ENCODE measurements at places on chromosomes 2 and 18.

DNA sequence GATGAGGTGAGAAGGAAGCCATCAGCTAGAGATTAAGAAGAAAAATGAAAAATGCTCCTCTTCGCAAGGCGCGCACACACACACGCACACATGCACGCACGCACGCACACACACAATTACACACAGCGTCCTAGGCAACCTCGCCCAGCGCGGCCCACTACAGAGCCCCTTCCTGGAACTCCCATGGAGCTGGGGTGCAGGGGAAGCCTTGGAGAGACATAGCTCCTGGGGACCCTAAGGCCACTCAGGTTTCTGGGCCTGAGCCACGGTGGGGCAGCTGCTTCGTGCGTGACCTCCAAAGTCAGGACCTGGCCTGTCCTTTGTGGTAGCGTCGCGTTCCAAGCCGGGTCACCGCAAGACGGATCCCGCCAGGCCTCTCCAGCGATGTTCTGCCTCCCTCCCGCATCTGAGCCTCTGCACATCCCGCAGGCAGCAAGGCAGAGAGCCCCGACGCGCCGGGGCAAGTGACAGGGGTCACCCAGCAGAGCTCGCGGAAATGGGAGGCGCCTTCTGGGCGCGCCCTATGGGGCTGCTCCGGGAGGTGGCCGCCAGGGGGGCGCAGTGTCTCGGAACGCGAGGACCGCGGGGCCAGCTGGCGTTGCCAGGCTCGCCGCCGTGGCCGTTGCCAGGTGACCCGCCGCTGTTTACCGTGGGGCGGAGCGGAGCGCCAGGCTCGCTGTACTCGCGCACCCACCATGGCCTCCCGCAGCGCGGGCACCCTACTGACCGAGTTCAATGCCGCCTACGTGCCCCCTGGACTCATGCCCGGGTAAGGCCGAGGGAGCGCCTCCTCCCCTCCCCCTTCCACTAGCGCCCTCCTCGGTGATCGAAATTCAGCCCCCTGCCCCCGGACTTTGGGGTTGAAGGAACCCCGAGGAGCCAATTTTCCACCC, 79.0 kb downstream of the CIB4 start:
- peak; percentile 65 for DNase-seq

DNA sequence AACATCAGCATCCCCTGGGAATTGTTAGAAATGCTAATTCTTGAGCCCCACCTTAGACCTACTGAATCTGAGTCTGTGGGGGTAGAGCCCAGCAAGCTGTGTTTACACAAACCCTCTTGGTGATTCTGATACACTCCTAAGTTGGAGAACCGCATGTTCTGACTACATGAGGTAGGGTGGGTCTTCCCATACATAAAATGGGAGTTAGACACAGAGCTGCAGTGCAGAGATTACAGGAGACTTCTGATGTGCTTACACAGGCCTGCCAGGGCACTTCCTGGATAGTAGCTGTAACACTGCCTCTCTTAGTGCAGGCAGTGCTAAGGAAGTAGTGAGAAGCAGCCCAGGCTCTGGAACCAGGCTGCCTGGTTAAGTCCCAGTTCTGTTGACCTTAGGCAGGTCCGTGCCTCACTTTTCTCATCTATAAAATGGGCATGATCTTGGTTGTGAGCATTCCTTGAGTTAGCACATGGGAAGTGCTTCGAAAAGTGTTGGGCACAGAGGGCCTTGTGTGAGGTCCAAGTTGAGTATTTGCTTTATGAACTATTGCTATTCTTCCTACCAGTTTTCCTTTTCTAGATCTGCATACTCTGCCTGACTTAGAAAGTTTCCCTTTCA, 67.3 kb downstream of the GLI2 start:
- DNase-seq, result no peak

DNA sequence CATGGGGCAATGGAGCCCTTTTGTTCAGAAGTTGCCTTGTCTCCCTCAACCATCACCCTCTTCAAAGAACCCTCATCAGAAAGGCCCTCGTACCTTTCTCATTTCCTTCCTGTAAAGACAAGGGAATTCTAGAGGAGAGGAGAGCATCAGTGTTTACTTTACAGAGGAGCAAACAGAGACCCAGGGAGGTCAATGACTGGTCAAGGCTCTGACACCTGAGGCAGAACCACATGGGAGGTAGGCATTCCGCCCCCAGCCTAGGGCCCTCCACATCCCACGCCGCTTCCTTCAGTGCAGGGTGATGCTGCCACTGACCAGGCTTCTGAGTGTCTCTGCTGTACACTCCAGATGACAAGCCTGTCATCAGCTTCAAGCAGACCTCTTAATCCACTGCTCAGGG, 104.7 kb downstream of the NRP2 start:
- no peak for DNase-seq

- DNase-seq, result no peak
Measured at GRCh38 chr2:98037206-98037605, 41.5 kb upstream of the TMEM131 start.

- no peak for DNase-seq
Measured at GRCh38 chr2:9278439-9278838, 71.8 kb downstream of the ASAP2 start.

GRCh38 chr18:944440-944839, 39.8 kb downstream of the ADCYAP1 start:
- no peak for DNase-seq

GRCh38 chr2:177271981-177272666, 7.6 kb upstream of the NFE2L2 start:
- DNase-seq, result no peak

DNA sequence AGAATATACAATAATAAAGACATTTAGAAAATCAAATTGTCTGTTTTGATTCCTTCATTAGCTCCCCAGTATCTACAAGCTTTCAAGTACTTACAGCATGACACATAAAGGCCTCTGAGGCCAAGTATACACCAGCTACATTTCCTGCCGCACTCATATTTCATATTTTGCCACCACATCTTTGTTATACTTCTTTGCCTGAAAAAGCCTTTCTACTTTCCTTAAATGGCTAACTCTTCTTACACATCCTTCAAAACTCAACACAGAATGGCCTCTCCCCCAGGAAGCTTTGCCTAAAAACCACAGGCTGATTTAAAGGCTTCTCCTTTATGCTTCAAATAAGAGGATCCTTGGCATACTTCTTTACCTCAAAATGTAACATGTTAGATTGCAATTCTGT, 4.5 kb downstream of the STK17B start:
- no peak for DNase-seq

DNA sequence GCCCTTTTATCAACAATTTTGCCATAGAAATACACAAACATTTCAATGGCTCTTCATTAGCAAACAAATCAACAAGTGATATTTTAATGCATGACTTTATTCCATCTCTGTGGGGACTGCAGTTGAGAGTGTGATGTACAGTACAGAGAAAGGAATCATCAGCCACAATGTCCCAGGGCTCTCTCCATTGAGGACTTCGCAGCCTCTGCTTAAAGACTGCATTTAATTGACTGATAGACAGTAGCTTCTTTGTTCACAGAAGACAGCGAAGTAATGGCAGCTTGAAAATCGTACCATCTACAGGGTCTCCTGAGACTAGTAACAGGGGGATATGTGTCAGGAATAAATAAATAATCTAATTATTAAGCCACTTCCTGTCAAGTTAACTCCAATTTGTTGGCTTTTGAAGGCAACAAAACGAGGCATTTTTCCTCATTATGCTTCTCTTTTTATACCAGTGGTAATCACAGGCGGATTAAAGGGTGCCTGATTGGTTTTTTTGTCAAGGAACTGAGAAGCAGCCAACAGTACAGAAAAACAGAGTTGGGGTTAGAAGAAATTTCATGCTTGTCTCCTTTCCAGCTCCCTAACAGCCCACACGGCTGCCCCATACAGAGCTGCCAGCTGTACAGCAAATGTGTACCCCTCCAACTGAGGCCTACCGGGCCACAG, 164.3 kb downstream of the ZNF521 start:
- no peak for DNase-seq

DNA sequence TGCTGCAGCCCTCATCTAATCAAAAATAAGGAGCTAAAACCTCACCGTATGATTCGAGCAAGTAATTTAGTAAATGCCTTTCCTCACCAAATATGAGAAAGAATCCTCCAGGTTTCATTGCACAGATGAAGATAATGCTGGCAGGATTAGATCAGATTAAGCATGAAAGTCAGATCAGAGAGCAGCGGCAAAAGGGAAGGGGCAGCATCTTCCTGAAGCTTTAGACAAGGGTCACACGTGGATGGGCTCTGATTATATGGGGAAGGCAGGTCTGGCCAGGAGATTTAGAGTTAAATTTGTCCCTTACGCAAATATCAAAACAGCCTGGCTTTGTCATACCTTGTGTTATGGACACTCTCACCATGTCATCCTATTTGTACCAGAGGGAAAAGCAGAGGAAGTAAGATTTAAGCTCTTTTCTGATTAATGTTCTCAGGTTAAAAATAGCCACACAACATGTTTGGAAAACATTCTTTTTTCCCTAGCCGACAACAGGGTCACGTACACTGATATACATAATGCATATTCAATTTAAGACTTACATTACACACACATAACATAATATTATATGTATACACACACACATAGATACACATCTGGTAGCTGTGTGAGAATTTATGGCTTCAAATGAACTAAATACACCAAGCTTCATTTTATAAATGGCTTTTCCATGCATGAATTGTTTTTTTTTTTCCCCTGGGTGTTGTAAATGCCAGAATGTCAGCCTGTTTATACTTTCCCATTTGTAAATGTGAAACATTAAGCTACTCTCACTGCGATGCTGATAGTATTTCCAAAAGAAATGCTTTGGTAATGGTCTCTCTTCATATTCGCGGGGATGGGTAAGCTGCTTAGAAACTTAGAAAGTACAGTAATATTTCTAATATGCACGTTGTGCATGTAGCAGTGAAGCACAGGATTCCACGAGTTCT, 196.3 kb upstream of the SIX3 start:
- no peak for DNase-seq

DNA sequence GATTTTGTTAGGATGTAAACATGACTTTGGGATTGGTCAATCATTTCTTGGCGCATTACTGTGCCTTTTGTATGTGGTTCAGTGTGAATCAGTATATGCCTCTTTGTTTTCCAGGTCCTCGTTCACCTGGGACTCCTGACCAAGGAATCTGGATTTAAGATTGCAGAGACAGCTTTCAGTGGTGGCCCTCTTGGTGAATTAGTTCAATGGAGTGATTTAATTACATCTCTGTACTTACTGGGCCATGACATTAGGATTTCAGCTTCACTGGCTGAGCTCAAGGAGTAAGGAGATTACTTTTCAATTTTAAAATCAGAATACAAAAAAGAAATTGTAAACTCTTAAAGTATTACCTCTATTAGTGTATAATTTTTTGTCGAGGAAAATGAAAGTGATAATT, 87.6 kb downstream of the MGAT5 start:
- peak; percentile 14 for DNase-seq

DNA sequence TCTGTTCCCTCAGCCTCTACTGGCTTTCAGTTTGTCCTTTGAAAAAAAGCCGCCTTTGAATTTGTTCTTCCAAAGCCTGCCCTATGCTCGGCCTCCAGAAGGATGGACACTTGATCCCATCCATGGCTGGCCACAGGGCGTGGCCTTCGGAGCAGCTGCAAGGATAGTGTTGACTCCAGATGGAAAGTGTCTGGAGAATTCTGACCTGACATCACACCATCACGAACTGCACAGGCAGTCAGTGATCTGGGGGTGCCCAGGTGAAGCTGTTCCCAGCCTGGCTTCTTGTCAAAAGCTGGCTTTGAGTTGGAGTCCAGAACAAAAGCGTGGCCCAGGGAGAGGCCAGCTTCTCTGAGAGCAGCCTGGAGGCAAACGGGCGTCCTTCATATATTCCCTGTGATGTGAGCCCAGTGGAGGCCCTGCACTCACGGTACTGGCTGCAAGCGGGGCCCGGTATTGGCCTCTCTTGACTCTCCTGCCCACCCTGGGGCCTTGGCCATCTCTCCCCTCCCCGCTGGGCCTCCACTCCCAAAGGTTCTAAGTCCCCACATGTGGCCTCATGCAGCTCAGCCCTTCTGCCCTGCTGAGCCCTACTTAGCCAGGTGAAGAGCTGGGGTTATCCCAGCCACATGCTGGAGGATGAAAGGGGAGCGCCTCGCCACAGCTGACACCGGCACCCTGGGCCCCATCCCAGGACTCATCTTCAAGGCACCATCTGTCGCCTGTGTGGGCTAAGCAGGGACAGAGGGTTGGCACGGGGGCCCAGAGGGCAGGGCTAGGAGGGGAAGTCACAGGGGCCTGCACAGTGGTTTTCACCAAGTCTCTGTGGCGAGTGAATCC, 20.4 kb upstream of the ATOH8 start:
- no peak for DNase-seq

GRCh38 chr2:8605351-8606065, 76.3 kb upstream of the ID2 start:
- no peak for DNase-seq

DNA sequence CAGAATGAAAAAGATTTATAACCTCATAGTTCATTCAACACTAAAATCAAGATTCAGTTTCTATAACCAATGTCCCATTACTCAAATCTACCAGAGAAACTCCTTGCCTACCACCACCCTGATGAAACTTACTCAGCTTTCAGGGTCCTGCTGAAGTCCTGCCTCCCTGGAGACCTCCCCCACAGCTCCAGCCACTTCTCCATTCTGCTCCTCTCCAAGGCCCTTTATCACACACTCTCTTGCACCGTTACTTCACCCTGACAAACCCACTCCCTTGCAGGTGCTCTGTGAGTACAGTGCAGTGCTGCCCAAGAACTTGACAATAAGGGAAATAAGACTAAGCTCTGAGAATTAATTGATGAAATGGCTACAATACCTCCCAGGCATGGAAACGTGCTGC, 83.5 kb upstream of the CDCA7 start:
- DNase-seq, result no peak

GRCh38 chr2:208074610-208075356, 49.5 kb upstream of the PLEKHM3 start:
- no peak for DNase-seq

DNA sequence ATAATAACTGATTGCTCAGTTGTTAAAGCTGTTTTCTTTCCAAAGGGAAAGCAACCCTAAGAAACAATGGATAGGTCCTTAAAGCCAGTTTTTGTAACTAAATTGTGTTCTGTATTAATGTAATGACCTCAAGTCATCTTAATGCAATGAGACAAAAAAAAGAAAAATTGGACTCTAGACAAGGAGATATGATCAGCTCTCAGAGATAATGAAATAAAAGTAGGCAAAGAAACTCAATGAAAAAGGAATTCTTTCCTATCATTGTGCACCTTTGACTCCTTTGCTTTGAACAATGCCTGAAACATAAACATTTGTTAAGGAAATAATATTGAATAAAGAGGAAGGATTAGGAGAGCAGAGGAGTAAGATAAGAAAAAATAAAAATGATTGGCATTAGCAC, 86.1 kb downstream of the RIT2 start:
- no peak for DNase-seq

DNA sequence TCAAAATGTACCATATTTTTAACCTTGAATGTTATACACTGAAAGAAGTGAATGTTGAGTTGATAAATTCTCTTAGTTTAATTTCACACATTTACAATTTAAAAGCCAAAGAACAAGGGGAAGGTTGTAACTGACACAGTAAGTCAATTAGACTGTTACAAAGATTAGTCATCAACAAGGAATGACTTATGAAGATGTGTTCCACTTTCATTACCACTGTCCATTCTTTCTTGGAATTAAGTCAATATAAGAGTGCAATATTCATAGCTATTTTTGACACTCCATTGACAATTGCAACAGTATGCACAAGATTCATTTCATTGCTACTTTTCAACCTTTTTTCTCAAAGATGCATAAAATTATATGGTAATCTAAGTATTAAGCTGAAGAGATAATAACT, 291.3 kb downstream of the RIT2 start:
- no peak for DNase-seq

- no peak for DNase-seq
Measured at GRCh38 chr2:16513626-16514025, 152.0 kb downstream of the CYRIA start.

- DNase-seq, result no peak
Measured at GRCh38 chr18:23658285-23658684, 4.4 kb downstream of the ANKRD29 start.

GRCh38 chr2:160876765-160877164, 283.5 kb upstream of the TANK start:
- DNase-seq, result no peak
